ENCODE measurements at places on chromosomes 1 and 21.

DNA sequence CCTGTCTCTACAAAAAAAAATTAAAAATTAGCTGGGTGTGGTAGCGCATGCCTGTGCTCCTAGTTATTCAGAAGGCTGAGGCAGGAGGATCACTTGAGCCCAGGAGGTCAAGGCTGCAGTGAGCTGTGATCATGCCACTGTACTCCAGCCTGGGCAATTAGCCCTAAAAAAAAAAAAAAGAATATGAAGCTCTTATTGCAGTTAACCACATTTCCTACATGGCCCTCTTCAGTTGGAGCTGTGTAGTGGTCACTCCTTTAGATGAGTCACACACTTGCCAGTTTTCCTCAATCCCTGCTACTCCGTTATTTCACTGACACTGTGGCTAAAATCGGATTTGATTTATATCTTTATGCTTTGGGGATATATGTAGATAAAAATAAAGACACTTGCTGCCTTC is 11.8 kb downstream of the NFYC start:
- DNase-seq: peak; percentile 73

DNA sequence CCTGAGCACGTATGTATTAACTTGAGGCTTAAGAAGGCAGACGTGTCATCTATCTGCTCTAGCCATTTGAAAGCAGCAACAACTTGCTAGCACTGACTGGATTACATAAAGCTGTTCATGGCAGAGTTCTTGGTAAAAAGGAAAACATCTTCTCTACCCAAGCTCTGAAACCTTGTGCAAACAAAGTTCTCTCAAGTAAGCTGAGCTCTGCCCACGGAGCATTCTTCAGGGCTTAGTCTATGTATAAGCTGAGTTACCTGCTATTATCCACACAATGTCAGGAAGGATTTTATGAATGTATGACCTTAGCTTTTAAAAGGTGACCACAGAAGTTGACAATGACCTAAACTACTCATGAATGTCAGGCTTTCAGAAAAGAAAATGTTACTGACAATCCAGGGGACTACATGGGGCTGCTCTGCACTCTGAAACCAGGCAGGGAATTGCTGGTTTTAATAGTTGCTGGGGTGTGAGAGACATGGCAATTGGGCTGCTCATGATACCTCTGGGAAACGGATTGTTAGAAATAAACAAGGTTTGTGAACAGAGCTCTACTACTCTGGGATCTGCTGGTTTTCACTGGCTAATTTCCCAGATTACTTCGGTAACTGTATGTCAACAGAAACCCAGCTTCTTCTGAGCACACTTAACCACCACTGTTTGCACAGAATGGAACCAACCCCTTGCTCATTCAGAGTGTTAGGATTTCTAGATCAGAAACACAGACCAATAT is 29.6 kb upstream of the CCN1 start:
- no peak for DNase-seq

- peak; percentile 27 for DNase-seq
Measured at GRCh38 chr1:174914991-174915390, 84.8 kb upstream of the CACYBP start.

- peak; percentile 55 for DNase-seq
Measured at GRCh38 chr1:226945106-226945857, 5.2 kb downstream of the COQ8A start.

- DNase-seq: no peak
Measured at GRCh38 chr1:34709547-34709946, 45.3 kb upstream of the GJB5 start.

DNA sequence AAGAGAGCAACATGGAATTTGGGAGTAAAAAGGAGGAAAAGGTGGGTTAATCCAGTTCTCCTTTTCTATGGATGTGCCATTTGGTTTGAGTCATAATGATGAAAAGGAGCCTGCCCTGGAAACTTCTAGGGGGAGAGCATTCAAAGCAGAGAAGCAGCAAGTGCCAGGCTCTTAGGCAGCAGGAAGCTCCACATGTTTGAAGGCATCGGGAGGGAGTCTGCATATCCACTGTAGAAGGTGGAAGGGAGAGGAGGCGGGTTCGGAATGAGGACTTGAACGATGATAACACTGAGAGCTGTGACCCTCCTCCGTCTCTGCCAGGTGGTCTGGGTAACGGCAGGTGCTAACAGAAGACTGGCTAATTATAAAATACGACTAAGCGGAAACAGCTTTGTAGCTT is 128.2 kb downstream of the RYR2 start:
- DNase-seq: no peak

DNA sequence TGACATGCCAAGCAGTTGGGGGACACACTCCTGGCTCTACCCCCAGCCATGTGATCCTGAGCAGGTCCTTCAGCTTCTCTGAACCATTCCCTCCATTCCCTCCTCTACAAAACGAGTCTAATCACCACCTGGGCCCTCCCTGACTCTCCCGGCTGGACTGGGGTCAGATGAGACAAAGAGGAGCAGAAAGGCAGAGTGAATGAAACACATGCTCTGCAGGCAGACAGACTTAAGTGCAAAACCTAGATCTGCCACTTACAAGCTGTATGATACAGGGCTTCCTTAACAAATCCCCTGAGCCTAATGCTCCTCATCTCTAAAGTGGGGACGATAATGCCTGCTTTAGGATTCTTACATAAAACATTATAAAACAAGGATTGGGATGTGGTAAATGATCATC is 17.3 kb downstream of the RIMS3 start:
- DNase-seq: no peak

GRCh38 chr1:182671750-182672486 is 12.5 kb downstream of the RGS8 start:
- no peak for DNase-seq

DNA sequence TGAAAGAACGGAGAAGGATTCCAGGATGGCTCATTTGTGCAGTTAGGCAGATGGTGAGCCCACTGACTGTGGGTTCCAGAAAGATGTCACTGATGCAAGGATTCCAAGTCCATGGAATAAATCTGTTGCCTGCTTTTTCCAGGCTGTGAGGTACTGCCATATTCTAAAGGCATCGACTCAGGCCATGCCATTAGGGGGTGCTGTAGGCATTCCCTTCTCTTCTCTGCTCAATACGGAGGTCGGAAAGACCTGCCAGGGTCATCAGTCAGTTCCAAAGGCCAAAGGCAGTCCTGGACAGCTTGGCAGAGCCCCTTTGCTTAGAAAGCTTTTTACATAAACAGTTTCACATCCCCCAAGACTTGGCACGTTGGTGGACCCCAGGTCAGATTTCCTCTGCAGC is 31.7 kb upstream of the TMEM125 start:
- DNase-seq: peak; percentile 28

- DNase-seq: no peak
Measured at GRCh38 chr1:151342021-151342420, 5.0 kb downstream of the RFX5 start.

Measured in MV-4-11 (cell line).